ENCODE measurements at places on chromosomes 5 and 9.

GRCh38 chr5:152634586-152634985 is 229.5 kb upstream of the NMUR2 start:
- no peak for DNase-seq

DNA sequence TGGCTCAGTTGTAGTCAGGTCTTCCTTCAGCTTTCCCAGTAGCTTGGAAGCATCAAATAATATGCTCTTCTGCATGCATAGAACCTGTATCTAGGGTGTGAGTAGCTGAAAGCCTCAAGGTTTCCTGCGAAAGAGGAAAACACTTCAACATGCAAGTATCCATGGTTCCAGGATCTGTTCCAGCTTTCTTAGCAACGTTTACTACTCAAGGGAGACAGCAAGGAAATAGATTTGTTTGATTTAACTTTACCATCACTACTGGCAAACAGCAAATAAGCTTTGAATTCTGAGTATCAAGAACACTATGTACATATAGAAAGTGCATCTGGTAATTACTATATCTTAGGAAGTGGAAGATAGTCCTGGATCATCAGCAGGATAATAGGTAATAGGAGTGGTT is 341.0 kb downstream of the PRR16 start:
- no peak for DNase-seq

GRCh38 chr5:116248432-116248831 is 163.6 kb downstream of the COMMD10 start:
- no peak for DNase-seq

GRCh38 chr9:114953959-114954358 is 23.6 kb upstream of the TNFSF8 start:
- no peak for DNase-seq

DNA sequence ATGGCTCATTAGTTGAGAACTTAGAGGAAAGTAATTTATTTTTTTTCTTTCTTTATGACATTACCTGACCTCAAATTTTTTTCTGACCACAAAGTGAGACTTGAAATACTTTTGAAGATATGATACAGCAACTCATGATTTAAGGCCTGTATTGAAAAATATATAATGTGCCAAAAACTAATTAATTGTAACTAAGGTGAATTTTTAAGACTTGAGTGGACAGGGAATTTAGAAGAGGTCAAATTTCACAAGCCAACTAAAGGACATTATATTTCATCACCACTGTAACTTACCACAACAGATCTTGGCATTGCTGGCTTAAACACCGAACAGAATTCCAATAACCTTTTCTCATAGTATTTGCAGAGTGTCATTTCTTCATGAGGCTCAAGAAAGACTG is 1.8 kb downstream of the CCNH start:
- DNase-seq, result no peak

GRCh38 chr5:34991486-34992238 is 56.1 kb downstream of the AGXT2 start:
- DNase-seq, result no peak

- DNase-seq, result no peak
Observed at GRCh38 chr5:100249884-100250269, 285.3 kb upstream of the FAM174A start.

DNA sequence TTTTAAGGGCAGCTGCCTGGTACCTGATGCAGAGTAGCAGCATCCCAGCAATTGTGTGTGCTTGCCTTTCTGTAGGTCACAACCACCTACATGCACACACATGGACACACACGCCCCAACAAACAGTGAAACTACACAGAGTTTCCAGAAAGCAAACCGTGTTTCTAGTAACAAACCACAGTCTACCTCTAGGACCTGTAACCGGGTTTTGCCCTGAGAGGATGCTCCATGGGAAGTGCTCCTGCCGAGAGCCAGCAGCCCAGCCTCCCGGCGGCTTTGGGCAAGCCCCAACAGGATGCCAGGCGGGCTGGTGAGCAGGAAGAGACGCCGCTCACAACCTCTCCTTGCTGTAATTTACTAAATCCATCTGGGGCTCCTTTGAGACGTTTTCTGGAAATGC is 4.1 kb upstream of the TCF7 start:
- no peak for DNase-seq

DNA sequence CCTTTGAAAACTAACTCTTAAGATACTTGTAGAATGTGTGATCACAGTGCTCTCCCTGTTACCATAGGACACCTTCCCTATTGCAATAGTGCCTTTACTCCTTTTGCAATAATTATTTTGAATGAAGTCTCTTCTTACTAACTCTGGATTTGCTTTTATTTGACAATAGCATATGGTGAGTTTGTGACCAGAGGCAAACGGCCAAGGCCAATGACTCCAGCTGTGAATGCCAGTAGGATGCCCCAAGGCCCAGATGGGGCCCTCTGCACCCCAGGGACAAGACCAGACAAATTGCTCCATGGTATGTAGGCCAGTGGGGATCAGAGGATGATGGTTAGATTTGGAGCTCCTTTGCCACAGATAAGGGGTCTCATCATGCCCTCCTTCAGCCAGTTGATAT is 116.9 kb downstream of the NPR3 start:
- no peak for DNase-seq

GRCh38 chr9:93617273-93617672 is 40.9 kb downstream of the PHF2 start:
- no peak for DNase-seq

DNA sequence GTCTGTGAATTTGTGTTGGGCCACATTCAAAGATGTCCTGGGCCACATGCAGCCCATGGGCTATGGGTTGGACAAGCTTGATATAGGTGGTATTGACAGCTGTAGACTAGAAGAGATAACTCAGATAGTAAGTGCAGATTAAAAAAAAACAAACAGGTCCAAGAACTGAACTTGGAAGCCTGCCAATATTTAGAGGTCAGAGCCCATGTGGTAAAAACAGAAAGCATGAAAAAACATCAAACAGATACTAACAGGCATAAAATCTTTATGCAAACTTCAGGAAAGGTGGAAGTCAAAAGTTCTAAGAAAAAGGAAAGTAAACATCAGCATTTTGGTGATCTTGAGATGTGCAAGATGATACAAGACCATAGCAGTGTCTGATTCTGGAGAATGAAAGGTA is 155.1 kb upstream of the NR4A3 start:
- DNase-seq, result no peak

- no peak for DNase-seq
Observed at GRCh38 chr5:92653730-92654461, 927.1 kb downstream of the NR2F1-AS1 start.

GRCh38 chr5:635306-636055 is 23.3 kb downstream of the CEP72 start:
- no peak for DNase-seq

- DNase-seq, result no peak
Observed at GRCh38 chr9:77024776-77025545, 5.5 kb downstream of the FOXB2 start.

GRCh38 chr9:131474711-131475110 is 28.0 kb upstream of the POMT1 start:
- DNase-seq, result no peak

DNA sequence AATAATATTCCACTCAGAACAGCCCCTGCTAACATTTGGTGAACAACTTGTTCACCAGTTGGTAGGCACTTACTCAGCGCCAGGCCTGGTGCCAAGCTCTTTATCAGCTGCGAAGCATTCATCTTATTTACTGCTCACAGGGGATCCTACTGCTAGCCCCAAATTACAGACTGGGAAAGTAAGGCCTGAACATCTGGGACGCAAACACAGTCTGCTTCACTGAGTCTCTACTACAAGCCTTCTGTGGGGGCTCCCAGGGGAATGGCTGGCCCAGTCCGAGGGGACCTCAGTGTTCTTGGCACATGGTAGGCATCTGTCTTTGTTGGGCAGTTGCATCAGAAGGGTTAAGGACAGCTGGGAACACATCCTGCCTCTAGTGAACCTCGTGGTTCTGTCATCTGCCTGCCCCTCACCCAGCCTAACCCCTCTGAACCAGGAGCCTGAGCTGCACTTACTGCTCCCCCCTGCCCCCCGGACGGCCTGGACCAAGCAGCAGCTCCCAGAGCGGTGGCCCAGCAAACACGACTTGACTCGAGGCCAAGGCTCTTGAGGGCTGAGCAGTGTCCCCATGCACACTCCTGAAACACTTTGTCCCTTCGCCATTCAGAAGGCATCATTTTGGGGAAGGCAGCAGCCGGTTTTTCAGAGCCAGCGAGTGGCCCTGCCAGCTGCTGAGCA is at the start of gene PHYHD1:
Gene PHYHD1 (plus strand): TSS at position 602 of the 678 bp plus-strand sequence. CDS start 1,342 bp downstream, outside the sequence.
- no peak for DNase-seq

DNA sequence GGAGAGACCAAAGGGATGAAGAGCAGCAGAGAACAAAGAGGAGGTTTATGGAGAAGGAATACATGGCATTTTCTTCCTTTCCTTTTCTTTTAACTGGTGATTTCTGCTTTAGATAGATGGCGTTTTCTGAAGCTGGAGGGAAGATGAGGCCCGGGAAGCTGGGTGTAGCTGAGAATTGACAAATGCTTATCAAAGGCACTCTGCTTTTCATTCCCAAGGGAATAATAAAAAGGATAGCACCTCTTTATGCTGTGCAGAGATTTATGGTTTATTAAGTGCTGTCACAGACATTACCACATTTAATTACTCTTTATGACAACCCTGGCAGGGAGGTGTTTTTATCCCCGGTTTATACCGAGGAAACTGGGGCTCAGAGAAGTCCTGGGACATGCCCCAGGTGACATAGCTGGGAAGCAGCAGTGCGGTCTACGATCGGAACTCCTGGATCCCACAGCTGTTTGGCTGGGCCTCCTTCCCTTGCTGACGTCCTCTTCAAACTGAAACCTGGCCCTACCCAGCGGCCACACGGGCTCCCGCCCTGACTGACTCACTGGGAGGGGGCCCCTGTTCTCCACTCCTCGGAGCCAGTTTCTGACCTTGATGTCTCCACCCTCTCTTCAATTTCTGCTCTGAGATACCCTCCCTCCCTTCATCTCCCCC is 8.2 kb upstream of the EPB41L4B start:
- no peak for DNase-seq

DNA sequence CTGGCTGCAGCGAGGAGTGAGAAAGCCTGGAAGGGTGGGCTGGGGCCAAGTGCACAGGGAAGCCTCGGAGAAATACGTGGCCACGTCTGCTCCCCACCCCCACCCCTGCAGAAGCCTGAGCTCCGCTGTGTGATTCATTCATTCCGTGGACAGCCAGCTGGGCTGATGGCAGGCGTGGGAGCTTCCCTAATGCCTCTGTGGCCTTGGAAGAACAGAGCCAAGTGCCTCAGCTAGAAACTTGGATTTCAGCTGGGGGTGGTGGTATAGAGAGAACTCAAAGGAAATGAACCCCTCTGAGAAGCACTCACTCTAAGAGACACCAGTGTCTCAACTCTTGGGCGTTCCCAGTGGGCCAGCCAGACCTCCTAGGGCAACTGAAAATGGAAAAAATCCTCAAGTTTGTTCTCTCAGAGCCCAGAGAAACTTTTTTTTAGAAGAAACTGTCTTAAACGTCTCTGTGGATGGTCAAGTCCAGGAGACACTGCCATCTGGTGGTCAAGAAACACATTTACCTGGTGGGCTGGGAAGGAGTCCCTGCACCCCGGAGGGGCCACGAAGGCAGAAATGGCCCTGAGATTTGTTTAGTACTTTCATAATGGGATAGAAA is 18.0 kb downstream of the ATOX1 start:
- DNase-seq, result peak; percentile 73

- no peak for DNase-seq
Observed at GRCh38 chr5:56006094-56006493, 11.3 kb upstream of the IL6ST start.

DNA sequence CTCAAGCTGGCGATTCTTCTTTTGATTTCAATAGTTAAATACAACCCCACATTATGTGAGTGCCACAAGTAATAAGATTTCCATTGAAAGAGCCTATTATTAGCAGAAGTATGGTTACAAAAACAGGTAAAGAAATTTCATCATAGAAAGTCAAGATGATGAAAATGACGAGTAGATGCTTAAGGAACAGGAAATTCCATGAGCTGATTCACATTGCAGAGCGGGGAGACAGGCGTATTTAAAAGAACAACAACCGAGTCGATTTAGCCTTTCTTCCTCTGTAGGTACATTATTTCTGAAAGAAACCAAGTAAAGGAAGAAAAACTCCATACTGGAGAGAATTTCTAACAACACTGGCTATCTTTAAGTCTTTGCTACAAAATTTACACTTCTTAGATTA is 310.4 kb downstream of the SLF1 start:
- DNase-seq, result no peak

- no peak for DNase-seq
Observed at GRCh38 chr9:37966412-37967013, 62.6 kb upstream of the SLC25A51 start.

- peak; percentile 98 for DNase-seq
Observed at GRCh38 chr5:118987988-118988865, at the start of gene DTWD2. Gene DTWD2 (minus strand): TSS chr5:118988547. CDS start chr5:118988511, 36 bp downstream.

GRCh38 chr5:92775711-92776615 is 805.1 kb downstream of the NR2F1-AS1 start:
- DNase-seq, result peak; percentile 20

DNA sequence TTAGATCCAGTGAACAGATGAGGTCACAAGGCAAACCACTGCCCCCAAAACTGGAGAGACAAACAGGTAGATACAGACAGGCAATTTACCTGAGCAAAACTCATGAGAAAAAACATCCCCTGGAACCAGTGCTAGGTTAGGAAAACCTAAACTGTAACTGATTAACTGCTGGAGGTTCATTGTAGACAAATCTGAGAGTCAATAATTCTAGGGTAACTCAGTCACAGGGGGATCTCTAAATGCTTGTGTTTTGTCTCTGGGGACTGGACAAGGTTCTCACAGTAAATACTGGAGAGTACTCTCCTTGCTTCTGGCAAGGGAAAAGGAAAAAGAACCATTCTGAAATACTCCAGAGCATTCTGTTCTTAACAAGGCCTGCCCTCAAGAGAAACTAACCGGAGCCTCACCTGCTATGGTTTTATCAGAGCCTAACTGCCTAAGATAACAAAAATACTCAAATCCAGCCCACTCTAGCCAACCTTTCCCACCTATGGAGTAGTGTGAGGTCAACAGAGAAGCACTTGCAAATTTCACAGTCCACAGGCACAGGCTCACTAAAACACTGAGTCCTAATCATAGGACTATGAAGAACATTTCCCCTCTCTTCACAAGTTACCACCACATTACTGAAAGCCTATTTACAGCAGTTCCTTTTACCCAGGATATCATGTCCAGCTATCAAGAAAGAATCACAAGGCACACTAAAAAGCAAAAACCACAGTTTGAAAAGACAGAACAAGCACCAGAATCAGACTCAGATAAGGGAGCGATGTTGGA is 139.9 kb upstream of the ACOT12 start:
- DNase-seq, result no peak

DNA sequence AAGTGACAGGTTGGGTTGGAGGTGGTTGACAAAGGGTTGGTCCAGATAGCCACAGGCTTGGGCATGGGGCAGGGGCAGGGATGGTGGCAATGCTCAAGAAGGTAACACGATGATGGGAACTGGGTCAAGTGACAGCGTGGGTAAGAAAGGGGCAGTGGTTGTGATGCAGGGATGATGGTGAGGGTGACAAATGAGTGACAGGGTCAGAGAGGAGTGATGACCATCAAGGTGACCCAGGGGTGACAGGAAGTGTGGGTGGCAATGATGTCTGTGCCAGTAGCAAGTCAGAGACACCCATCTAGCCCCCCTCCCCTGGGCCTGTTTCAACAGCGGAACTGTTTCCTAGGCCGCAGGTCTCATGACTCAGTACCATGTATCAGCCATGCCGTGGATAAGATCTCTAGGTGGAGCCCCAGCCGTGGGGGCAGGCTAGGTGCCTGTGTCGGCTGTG is 20.5 kb downstream of the AQP3 start:
- DNase-seq, result no peak

- peak; percentile 40 for DNase-seq
Observed at GRCh38 chr9:104868687-104869404, 59.1 kb downstream of the ABCA1 start.

GRCh38 chr9:107443786-107444185 is 45.8 kb downstream of the KLF4 start:
- no peak for DNase-seq

GRCh38 chr9:94802793-94803192 is 76.3 kb downstream of the AOPEP start:
- DNase-seq, result no peak
